ENCODE measurements at places on chromosomes 5 and 9.
A peak's percentile ranks its signal among the peaks of the same experiment; 100 is the strongest.

GRCh38 chr5:10513501-10514442, 50.1 kb upstream of the ANKRD33B start:
- peak; percentile 96 for DNase-seq

DNA sequence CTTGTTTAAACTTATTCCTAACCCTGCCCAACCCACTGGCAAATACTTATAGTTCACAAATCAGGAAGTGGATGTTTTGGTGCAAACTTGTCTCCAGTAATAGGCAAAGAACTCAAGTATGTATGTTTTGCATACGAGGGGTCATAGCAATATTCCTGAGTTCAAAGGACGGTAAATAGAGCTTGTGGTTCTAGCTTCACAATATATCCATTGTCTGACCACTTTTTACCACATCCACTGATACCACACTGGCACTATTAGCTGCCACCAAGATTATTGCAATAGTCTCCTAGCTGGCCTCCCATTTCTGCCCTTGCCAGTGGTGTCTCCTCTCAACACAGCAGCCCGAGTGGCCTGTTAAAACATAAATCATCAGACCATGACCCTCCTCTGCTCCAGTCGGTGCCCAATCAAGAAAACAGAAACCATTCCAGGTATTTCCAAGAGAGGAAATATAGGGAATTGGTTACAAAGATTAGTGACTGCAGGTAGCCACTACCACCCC, 17.0 kb downstream of the GRXCR2 start:
- peak; percentile 4 for DNase-seq

DNA sequence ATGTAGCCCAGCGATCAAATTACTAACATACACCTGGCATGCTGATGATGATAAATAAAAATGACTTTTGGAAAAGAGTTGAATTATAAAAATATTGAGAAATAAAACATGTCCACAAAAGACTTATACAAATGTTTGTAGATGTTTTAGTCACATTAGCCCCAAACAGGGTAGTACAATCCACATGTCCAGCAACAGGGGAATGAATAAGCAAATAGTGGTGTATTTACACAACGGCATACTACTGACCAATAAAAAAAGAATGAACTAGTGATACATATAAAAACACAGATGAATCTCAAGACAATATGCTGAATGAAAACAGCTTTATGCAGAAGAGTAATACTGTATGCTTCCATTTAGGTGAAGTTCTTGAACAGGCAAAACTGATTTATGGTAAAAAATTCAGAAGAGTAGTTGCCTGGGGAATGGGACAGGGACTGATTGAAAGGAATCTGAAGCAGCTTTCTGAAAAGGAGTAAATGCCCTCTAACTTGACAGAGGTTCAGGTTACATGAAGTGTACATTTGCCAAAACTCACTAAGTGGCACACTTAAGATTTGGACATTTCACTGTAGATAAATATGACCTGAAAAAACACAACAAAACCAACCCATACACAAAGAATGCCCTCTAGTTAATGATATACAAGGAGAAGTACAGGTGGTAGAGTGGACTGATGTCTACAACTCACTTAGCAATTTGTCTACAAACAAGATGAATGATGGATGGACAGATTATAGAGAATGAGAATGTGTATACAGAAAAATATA, 35.4 kb downstream of the ACTL7A start:
- DNase-seq = no peak

DNA sequence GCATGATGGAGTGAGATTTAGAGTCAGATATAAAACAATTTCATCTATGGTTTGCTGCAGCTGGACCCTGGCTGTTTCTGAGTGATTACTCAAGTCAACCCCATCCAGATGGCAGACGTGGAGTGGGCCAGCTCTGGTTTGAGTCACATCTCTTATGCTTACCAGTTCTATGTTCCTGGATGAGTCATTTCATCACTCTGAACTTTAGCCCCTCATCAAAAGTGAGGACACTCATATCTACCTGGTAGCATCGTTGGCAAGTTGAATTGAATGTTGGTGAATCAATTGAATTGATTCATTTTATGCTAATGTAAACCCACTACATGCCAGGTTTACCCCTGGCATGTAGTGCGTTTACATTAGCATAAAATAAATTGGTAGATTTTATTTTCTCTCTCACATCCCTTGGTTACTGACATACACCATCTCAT, 176.4 kb downstream of the FGF18 start:
- peak; percentile 63 for DNase-seq

DNA sequence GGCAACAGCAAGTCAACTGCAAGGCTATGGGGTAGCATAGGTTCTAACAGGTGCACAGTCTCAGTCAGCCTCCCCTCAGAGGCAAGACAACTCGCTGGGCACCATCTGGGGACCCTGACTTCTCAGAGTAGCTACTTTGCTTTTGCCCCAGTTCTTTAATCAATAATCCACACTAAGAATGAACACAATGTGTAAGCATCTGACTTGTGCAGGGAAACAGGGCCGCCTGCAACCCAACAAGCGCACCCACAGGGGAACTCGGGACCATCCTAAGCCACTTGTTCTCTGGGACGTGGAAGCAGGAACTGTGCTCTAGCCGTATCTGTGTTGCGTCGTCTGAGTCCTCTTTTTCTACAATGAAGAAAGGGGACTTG, 1.9 kb downstream of the MOB3B start:
- no peak for DNase-seq

GRCh38 chr5:85849411-85849810, 768.3 kb upstream of the COX7C start:
- DNase-seq = no peak

GRCh38 chr9:88689509-88690298, 154.7 kb downstream of the NXNL2 start:
- no peak for DNase-seq

- DNase-seq = no peak
Measured at GRCh38 chr9:37969130-37969529, 65.2 kb upstream of the SLC25A51 start.

GRCh38 chr9:132293145-132293721, 61.6 kb downstream of the SETX start:
- DNase-seq = no peak

Measured in AG10803 (cell line).